ENCODE measurements at places on chromosomes 2 and 18.

GRCh38 chr2:2689306-2689705, 358.2 kb upstream of the MYT1L start:
- no peak for DNase-seq

- no peak for DNase-seq
These were observed 237.0 kb downstream of the HNMT start for GRCh38 chr2:138201286-138201685.

DNA sequence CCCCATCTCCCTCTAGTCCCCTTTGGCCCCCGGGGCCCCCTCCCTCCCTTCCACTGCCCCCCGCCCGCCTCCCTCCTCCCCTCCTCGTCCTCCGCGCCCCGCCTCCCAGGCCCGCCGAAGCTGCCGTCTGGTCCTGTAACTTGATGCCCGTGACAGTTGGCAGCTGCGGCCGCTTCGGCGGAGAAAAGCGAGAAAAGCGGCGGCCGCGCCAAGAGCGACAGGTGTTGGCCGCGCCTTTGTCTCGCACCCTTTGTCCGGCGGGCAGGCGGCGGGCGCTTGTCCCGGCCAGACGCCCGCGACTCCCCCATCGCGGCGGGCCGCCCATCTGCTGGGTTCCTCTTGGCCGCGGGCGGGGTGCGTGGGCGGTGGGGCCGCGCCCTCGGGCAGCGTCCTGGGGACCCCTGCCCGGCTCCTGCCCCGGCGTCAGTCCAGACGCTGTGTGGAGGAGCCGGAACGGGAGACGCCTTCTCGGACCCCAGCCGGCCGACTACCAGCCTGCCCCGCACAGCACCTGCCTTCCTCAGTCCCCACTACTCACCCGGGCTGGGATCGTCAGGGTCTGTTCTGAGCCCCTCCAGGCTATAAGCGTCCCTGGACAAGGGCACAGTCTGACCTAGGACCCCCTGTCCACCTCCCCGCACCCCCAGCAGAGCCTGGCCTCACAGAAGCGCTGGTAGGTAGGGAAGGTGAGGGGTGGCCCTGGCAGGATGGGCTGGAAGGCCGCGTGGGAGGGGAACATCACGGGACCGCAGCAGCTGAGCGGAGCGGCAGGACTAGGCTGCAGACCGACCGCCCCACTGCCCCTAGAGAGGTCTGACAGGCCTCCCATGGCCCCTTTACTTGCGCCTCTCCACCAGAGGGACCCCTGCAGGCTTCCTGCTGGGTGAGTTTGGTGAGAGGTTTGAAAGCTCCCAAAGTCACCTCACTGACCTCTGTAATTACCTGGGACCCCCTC, 1.2 kb upstream of the HES6 start:
- DNase-seq, result no peak

DNA sequence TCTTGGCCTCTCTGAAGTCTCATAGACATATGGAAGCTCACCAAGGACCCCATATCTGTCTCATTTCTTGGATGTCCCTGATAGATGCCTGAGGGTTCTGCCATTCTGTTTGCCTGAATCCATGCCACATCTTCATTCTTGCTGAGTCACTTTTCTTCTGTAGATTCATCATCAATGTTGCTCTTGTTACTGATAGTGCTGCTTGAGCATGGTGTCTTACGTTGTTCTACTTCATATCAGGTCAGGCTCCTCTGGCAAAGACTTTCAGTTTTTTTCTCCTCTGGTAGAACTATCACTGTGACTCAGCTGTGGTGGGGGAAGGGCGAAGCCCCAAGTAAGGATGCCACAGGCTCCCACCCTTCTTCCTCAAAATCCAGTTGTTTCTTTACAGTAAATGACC, 885.2 kb downstream of the DCDC2C start:
- no peak for DNase-seq

- DNase-seq, result no peak
These were observed 346.5 kb upstream of the ETAA1 start for GRCh38 chr2:67050622-67051021.

GRCh38 chr2:235639428-235639773, 145.6 kb downstream of the AGAP1 start:
- peak; percentile 16 for DNase-seq

- no peak for DNase-seq
These were observed 774.7 kb downstream of the METTL4 start for GRCh38 chr18:1796636-1797035.

DNA sequence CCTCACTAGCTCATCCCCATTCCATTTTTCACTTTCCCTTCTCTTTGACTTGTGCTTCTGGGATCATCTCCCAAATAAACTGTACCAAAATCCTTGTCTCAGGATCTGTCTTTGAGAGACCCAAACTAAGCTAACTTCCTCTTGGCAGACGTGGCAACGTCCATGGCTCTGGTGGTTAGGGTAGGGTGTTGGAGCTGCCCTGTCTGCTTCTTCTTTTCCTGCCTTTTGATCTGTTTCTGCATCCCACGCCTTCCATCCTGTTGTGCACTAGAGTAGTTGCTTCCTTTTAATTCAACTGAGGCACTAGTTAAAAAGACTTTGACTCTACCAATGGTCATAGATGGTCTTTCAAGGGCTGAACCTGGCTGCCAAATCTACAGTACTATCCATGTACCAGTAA, 5.5 kb upstream of the MAP4K4 start:
- peak; percentile 66 for DNase-seq

DNA sequence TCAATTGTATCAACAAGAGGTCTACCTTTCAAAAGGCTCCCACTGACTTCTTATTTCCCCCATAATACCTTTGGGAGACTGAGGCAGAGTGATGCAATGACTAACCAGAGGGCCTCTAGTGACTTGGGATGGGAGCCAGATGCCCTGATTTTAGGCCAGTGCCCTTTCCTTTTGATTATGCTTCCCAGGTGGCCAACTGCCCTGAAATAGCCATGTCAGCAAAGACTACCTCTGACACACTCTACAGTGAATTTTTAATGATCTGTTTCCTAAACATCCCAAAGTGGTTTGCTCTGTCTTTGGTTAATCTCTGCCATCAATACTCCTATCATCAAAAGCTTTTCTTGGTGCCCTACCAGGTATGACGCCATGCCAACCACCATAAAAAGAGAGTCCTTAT, 65.9 kb upstream of the ZFP36L2 start:
- no peak for DNase-seq

DNA sequence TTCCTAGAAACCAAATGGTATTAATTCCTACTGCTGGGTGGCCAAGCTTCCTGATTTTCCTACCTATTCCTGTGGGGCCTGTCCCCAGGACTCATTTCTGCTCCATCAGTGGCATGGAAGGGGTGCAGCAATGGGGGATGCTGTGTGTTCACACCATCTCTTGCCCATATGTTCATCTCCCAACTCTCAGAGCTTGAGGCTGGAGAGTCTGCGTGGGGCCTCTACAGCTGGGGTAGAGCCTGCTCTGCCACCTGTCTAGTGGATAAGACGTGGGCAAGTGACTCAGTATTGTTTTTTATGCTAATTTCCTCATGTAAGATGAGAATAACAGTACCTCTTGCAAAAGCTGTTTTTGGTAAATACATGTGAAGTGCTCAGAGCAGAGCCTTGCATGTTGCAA, 149.8 kb downstream of the ACTR3 start:
- no peak for DNase-seq

DNA sequence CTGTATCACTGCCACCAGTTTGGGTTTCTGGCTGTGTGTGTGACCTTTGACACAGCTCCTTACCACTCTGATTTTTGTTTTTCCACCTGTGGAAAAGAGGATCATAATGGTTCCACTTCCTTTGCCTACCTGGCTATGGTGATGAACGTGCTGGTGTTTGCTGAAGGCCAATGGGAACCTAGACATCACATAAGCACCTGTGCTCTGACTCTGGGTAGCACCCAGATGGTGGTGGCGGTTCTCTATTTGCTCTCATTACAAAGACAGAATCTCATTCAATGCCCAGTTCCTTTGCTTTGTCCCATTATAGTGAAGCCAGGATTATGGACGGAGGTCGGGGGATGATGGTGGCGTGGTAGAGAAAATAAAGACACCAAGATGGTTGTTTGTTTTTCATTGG, 121.2 kb upstream of the GATA6 start:
- DNase-seq, result no peak

DNA sequence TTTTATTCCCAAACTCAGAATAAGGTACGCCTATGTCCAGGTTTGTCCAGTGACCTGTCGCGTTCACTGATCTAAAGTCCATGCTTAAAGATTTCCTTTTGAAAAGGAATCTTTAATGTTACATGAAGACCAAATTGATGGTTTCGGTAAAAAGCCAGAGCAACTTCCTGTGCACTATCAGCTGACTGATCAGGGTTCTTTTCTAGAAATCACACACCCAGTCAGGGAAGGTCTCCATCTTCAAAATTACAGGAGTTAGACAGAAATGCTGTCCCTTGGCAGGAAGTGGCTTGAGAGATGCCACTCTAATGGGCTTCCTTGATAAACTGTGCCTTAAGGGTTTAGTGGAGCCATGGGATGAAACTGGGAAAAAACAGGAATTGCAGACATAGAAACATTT, 14.7 kb upstream of the ARHGAP25 start:
- DNase-seq, result no peak

DNA sequence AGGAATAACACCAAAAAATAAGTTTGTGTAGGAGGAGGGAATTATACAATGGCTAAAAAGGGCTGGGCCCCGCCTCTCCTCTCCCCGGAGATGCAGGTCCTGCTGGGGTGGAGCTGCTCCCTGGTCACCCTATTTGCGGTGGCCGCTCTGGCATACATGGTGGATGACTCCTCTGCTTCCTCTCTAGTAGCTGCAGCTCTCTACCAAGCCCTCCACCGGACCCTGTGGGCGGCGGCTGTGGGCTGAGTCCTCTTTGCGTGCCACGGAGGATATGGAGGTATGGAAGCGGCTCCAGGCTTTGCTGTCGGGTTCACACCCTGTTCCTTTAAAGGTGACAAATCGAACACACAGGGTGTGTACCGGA, 77.1 kb upstream of the SEC11C start:
- DNase-seq, result no peak

GRCh38 chr2:196159221-196159892, 12.0 kb downstream of the STK17B start:
- DNase-seq, result no peak

DNA sequence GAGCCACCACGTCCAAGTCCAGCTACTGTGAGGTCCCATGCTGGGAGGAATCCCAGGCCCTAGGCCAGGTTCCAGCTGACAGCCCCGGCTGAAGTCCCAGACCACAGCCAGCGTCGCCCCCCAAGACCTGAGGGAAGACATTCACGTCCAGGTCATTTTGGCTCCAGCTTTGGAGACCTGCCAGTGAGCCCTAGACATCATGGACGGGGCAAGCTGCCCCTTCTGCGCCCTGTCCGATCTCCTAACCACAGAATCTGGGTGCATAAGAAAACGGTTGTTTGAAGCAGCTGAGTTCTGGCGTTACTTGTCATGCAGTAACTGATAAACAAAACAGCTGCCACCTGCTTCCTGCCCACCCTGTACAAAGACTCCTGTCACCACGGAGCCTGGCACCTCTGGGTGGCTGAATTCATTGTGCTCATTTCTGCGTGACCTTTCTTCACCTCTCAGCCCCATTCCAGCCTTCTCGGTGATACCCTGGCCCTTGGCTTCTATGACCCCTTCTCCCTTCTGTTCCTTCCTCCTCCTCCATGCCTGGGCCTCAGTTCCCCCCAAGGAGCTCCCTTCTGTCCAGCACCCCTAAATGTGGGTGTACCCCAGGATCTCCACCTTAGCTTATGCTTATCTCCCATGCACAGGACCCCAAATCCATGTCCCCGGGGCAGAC, 72.6 kb upstream of the SMAD7 start:
- no peak for DNase-seq

DNA sequence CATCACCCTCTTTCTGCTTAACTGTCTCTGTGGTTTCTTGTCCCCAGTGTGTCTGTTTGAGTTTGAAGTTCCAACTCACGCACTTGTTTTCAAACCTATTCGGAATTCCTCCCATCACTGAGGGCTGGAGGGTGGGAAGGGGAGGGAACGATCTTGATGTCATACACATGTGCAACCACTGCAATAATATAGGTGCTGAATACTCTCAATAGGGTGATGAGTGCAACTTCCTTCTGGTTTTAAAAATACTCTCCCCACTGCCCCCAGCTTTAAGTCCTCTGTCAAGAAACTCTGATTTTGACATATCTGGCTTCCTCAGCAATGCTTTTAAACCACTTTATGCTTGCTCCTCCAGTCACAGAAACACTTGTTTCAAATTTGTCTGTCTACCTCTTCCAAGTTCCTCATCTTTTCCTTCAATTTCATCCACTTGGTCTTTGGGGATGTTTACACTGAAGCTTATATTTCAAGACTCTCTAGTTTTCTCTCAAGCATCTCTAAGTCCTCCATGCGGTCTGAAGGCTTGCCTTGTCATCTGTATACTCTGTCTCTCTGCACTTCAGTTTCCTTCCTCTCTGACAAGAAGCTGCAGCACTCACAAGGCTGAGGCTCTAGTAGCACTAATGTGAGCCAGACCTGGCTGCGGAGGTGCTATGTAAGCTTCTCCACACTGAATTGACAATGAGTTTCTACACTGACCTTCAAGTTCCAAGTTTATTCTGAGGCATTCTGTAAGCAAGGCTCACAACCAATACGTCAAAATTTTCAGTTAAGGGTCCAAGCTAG, 422.3 kb downstream of the ZEB2 start:
- DNase-seq, result no peak

GRCh38 chr18:31677592-31677991, 6.8 kb downstream of the B4GALT6 start:
- DNase-seq, result peak; percentile 49

DNA sequence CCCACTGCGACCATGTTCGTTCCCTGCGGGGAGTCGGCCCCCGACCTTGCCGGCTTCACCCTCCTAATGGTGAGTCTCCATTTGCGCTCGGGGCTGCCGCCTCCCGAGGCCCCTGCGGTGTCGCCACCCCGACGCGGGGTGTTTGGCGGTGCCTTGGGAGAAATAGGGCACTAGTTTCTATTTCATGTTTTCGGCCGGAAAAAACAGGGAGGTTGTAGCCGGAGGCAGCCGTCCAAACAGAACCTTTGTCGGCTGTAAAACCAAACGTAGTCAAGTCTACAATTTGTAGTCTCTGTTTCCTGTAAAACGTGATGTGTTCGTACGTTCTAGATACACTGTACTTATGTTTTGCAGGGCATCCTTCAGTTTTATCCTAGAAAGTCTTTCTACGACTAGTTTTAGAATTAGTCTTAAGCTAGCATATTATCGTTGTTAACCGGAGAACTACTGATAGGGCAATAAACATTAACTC, 290 bp downstream of the PSMG2 start:
- no peak for DNase-seq

All from suppressor macrophage treated with lipopolysaccharide for 4 hours (primary cell).